Right forelimb (tissue), 1 donor: ENCODE measurements at places on chromosomes 7 and 10.

DNA sequence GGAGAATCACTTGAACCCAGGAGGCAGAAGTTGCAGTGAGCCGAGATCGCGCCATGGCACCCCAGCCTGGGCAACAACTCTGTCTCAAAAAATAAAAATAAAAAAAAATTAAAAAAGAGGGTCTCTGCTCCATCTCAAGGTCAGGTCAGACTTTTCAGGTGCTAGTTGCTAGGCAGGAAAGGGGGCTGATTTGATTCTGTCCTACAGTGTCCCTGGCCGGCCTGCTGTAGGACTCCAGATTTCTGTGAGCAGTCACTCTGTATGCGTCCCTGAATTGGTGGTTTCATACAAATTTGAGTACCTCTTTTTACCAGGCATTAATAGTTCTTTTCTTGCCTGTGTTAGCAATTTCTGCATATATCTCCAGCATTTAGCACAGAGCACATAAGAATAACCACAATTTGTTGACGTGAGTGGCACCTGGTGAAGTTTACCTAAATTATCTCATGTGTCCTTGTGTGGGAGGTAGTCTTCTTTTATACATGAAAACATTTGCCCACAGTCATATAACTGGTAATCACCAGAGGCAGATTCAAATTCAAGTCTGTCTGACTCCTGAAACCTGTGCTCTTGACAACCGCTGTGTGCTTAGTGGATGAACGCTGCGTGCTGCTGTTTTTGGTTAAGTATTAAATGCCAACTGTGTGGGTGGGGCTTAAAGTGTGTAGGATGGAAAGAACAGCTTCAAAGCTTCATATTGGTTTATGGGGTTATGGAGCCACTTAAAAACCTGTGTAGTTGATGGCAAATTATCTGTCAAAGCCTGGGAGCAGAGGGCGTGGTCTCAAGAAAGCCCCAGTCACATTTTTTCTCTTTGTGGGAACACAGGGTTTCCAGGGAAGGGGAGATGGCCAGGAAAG is 3.2 kb upstream of the ZNF775 start:
- DNase-seq, result no peak

GRCh38 chr7:24392774-24393173 is 108.8 kb downstream of the NPY start:
- no peak for DNase-seq

DNA sequence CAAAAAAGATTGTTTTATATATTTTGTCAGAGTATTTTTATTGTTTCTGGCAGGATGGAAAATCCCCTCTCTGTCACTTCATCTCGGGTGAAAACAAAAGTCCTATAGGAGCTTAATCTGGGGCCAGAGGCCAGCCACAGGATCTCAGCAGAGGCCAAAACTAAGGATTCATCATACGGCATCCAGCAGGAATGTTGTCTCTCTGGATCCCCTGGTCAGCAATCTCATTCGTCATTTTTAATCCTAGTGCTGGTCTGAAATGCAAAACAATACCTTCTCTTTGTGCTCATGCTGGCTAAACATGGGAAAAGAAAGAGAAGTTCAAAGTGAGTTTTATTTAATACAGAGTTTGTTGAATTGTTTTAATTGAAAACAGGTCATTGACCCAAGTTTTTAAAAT is 482.5 kb upstream of the AUTS2 start:
- DNase-seq, result no peak

DNA sequence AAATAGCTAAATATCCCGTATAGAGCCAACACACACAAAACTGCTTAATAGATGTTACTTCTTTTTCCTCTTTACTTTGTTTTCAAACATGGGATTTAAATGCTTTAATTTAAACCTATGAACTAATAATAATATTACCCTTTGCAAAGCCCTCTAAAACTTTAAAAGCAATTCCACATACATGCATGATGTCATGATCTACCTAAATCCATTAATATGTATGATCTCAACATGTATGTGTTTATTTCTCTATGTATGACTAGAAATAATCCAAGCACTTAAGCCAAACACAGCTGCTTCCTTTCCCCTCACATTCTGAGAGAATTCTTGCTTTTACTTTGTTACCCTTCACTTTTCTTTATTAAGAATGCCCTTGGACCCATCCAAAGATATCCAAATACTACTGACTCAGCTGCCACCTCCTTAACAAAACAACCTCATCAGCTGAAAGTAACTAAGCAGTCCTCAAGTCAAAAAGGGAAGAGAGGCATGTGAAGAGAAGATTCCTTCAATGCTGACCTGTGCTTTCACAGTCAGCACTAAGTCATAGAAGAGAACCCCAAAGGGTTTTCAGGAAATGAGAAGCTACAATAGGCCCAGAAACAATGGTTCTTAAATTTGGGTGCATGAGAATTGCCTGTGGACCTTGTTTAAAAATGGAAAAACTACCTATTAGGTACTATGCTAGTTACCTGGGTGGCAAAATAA is 266.4 kb upstream of the LRGUK start:
- no peak for DNase-seq
